NCI-H1930 (cell line): ENCODE measurements at places on chromosomes 3 and 15.

DNA sequence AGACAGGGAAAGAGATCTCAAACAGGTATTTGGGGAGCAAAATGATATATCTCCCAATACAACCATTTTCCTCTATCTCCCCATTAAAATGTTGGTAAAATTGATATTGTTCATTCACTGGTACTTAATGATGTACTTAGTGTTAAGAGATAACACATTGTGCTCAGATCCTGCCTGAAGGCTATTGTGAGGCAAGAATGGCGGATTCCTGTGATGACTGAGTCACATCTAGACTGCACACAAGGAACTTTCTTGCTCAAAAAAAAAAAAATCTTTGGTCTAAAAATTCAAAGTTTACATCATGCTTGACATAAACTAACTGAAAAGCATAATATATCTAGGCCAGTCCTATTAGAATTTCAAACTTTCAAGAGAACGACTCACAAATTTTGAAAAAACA is 171.1 kb upstream of the TTC14 start:
- DNase-seq: no peak

GRCh38 chr3:150544041-150544440 is 2.3 kb downstream of the SERP1 start:
- DNase-seq: no peak

DNA sequence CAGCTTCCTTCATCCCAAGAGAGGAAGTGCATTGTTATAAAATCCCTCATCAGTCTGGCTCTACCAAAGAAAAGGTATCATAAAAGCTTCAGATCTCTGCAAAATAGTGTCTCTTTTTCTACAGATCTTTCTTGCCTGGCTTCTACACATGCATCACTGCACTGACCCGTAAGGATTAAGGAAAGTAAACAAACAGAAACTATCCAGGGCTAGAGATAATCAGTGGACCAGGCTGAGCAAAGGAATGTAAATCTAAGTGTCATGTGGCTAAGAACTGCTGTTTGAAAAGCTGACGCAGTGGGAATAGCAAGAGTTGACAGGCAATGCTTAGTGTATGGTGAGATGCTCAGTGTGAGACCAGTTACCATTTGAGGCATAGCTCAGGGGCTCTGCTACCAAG is 339.7 kb downstream of the IL5RA start:
- DNase-seq: no peak

GRCh38 chr3:71672340-71672739 is 52.9 kb downstream of the EIF4E3 start:
- no peak for DNase-seq

DNA sequence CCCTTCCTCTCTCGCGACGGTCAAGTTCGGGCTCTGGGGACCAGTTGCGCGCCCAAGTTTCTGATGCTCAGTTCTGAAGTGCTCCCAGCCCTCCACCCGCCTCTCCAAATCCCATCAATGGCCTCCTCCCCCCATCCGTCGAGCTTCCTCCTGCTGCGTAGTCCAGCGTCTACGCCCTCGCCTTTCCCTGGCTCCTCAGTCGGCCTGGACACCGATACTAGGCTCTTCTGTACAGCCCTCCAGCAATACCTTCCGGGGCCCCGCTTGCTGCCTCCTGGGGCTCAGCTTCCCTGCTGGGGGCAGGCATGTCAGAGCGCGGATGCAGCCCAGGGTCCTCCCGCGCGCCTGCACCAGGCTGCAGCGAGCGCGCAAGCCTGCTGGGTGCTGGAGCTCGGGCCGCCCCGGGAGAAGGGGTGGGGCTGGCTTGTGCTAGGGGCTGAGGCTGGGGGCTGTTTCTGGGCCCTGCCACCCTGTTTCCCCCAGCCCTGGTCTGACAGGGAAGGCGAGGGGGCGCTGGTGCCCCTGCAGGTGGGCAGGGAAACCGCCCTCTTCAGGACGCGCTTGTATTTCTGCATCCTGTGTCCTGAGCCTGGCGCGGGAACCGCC is 353.3 kb upstream of the SUCLG2 start:
- DNase-seq: peak; percentile 13
